ENCODE measurements at places on chromosomes 7 and 10. TPM values are rescaled to one million over a fixed set of nuclear protein-coding genes. Genes with fewer than 3 reads are reported as not detected.

The GHRHR gene
- total RNA-seq, result 1.3 TPM

The DGKI gene
- 11.3 TPM for total RNA-seq

The IDI2 gene
- not detected for total RNA-seq

The UPK3B gene
- 1.6 TPM for total RNA-seq

The TMEM273 gene
- 20.0 TPM for total RNA-seq

The FAM180A gene
- 67.1 TPM for total RNA-seq

The SEC23IP gene
- 52.0 TPM for total RNA-seq

The MBL2 gene
- total RNA-seq, result not detected

The XRCC2 gene
- total RNA-seq, result 0.19 TPM

The CALHM3 gene
- not detected for total RNA-seq

The VIPR2 gene
- total RNA-seq, result 10.4 TPM

All from aorta (tissue), 5 donors.